ENCODE measurements at places on chromosomes 1 and 21.

- DNase-seq = no peak
Measured at GRCh38 chr1:1034439-1034781, 14.5 kb downstream of the AGRN start.

- DNase-seq = no peak
Measured at GRCh38 chr1:202355944-202356553, 7.5 kb downstream of the PPP1R12B start.

DNA sequence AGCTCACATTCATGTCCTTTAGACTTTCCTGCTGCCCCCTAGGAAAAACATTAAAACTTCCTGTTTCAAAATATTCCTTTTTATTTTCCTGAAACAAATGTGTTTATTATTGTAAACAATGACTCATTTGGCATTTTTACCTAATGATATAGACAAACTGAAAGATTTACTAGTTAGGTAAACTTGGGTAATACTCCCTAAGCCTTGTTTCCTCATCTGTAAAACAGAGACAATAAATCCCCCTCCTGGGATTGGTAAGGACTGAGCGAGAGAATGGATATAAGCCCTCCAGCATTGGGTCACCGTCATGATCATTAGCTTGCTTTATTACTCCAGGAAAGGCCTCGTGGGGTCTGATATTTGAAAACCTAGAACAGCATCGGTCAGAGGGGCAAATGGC lies 59.8 kb downstream of the LPAR3 start:
- DNase-seq = no peak

DNA sequence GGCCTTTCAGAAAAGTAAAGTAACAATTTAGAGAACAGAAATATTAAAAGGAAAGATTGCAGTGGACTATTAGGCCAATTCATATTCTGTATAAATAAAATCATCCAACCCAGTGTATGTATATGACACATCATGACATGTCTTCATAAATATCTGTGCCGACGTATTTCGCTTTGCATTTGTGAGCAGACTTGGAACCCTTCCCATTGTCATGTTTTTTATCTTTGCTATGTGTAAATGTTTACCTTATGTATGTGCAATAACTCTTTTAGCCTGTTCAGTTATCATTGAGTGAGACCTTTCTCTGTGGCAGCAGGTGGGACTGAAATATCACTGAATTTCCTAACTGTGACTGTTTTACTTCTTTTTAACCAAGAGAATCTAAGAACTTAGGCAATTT lies 58.0 kb upstream of the FAM3B start:
- no peak for DNase-seq

DNA sequence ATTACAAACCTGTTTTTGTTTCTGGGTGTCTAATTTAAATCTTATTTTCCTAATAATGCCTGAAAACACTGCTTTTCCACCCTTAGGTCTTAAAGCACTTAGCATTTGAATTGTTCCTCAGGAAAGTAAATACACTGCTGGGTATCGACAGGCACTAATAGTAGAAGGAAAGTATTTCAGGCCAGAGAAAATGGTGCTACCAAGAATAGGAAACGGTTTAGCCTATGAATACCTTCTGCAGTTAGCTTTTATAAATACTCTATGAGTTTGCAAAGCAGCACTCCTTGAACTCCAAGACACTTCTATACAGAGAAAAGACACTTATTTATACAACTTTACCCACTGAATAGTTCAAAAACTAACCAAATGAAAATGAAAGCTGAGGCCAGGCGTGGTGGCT lies 6.8 kb downstream of the FUBP1 start:
- no peak for DNase-seq

GRCh38 chr1:14804626-14805025 lies 206.1 kb downstream of the KAZN start:
- no peak for DNase-seq

DNA sequence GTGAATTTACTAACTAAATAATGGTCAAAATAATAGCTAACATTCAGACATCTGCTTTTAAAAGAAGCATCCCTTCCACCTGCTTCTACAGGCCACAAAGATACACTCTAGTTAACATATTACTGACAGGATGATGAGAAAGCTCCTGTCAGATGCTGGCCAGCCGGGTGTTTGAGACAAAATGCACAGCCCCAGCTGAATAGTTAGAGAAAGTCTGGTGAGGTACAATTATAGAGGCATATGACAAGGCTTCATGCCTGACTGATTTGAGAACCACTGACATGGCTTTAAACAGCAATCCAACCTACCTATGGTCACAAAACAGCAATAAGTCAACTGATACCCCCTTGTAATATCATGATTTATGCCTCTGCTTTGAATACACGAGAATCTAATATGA lies 137.0 kb downstream of the DENND1B start:
- no peak for DNase-seq

DNA sequence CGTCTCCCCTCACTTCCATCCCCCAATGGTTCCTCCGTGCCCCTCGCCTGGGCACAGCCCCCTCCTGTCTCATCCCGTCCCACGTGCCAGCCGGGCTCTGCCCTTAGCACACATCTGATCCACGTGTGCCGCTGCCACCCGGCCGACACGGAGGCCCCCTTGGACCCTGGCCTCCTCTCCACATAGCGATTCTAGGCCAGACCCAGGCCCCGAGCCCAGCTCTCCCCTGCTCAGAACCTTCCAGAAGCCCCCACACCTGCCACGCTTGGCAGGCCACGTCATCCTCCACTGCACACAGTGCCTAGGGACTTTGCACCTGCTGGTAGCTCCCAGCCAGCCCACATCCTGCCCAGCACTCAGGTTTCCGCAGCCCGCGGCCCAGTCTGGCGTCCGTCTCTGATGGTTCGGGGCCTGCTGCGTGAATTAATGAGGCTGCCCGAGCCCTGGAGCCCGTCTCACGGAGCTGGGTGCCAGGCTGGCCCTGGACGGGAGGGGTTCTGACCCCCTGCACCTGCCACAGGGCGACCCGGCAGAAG lies 20.1 kb downstream of the PLCH2 start:
- DNase-seq = no peak

DNA sequence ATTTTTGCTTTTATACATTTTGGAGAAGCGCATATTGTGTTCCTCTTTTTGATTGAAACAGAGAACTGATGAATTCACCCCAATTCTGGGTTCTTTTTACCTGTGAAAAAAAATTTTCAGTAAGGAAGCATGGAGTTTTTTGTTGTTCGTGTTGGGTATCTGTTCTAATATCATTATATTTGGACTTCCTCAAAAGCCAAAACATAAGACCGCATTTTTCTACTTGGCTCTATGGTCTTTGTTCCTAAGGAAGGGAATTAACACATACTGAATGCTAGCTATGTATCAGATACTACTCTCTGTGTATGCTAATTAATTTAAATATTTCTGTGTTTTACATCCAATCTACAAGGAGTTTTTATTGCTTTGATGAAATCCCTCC lies 12.9 kb downstream of the EPB41 start:
- DNase-seq = no peak

GRCh38 chr1:207878939-207879338 lies 32.0 kb downstream of the CD34 start:
- DNase-seq = no peak

- DNase-seq = peak; percentile 79
Measured at GRCh38 chr1:3746830-3747521, 5.3 kb upstream of the CCDC27 start.

DNA sequence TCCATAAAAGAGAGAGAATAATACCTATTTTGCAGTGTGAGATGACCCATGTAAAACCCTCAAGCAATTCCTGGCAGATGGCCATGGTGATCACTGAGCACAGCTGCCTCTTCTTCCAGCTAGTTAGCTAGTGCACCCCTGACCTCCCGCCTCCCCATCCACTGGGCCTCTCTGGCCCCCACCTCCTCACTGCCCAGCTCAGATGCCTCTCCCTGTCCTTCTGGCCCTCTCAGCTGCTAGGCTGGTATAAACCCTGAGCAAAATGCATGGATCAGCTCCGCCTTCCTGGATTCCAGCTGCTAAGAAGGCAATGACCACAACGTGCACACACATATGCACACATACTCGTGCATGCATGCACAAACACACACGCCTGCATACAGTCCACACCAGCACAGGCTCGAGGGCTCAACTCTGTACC lies 117.2 kb downstream of the DMRTB1 start:
- no peak for DNase-seq

DNA sequence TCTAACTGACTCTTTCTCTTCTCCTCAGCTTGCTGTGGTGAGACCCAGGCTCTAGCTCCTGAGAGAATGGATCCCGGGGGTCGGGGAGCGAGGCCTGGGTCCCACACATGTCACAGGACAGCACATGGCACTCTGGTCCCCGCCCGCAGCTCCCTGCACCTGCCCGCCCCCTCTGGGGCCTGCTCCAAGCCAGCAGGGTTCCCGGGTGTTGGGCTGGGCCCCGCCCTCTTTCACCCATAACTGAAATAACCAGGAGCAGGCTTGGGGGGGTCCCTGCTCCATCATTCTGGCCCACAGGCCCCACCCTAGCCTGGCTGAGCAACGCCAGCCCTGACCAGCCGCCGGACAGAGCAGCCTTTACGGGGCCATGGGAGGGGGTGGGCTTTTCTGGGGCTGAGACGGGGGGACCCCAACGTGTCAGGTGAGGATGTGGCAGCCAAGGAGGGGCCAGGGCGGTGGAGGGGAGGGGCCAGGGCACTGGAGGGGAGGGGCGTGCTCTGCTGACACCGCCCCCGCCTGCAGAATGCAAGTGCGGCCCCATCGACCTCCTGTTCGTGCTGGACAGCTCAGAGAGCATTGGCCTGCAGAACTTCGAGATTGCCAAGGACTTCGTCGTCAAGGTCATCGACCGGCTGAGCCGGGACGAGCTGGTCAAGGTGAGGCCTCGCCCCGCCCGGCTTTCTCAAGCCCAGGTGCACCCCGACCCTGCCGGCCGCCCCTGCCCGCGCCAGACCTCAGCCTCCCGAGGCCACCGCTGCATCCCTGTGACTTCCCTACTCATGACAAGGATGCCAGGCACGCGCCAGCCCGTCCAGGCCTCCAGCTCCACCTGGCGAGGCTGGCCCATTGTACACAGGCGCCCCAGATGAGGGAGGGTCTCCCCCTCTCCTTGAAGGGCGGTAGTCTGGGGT lies 19.4 kb downstream of the COL6A1 start:
- no peak for DNase-seq

GRCh38 chr1:81209461-81209860 lies 591.3 kb upstream of the ADGRL2 start:
- no peak for DNase-seq

Measured in T follicular helper cell (primary cell).